Adipose tissue (tissue), 3 donors: ENCODE measurements at places on chromosomes 3 and 15. TPM values are rescaled to one million over a fixed set of nuclear protein-coding genes. Genes with fewer than 3 reads are reported as not detected.

The CEP19 gene
- polyA plus RNA-seq = 0.88 TPM

The GJD2 gene
- polyA plus RNA-seq = not detected

The ADAMTS17 gene
- 0.11 TPM for polyA plus RNA-seq

The SNX22 gene
- 1.9 TPM for polyA plus RNA-seq

The C3orf85 gene
- not detected for polyA plus RNA-seq
